Neural crest cell (in vitro differentiated cells): ENCODE measurements at places on chromosomes 7 and 10. TPM values are rescaled to one million over a fixed set of nuclear protein-coding genes. Genes with fewer than 3 reads are reported as not detected.

DNA sequence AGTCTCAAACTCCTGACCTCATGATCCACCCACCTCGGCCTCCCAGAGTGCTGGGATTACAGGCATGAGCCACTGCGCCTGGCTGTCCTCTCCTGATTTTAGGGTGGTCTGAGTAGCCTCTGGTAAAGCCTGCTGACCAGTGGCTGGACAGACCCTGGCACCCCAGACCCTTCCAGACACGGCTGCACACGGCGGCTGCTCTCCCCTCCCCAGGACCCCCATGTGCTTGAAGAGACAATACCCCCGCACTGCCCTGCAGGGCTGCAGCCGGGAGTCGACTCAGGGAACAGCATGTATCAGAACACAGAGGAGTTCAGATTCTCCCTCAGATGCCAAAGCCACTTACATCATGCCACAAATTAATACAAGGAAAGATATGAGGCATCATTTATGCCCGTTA, 58.3 kb upstream of the CFAP46 start:
- no peak for DNase-seq

DNA sequence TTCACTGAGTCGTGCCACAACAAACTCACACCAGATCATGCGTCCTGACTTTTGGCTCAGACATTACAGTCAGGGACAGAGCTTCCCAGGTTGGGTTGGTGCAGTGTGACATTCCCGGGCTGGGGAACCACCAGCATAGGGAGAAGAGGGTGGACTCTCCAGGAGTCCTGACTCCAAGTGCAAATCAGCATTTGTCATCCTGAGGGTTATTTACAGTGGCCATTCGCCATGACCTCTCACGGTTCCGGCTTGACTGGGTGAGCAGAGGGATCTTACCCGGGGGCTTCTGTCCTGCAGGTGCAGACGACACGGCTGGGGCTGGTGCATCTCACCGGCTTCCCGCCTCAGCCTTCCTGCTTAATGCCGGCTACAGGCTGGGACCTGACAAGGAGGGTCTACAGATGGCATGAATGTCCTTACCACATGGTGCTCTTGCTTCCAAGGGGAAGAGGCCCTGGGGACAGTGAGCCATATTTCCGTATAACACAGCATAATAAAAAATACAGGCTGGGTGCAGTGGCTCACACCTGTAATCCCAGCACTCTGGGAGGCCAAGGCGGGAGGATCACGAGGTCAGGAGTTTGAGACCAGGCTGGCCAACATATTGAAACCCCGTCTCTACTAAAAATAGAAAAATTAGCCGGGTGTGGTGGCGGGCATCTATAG, 12.5 kb upstream of the INTS1 start:
- DNase-seq = no peak

- DNase-seq = no peak
Measured at GRCh38 chr10:121974019-121974534, 940 bp downstream of the NSMCE4A start.

- DNase-seq = peak; percentile 61
Measured at GRCh38 chr10:102776779-102777456, 33.2 kb downstream of the WBP1L start.

- no peak for DNase-seq
Measured at GRCh38 chr10:89741126-89741762, 39.9 kb downstream of the KIF20B start.

DNA sequence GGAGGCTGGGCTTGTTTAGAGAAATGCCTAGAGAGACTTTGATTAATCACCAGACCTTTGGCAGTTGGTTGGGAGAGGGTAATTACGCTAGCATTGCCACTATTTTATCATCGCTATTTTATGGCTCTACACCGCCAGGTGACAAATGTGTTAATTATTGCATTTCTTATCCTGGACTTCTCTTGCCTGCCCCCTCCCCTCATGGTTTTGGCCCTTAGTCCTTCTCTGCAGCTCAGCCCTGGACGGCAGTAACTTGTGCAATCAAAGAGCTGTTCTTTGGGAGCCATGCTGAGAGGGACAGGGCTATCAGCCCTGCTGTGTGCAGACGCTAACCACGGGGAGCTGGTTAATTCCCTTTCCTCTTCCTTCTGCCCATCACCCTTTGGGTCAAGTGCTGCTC, 585.0 kb downstream of the AUTS2 start:
- no peak for DNase-seq

DNA sequence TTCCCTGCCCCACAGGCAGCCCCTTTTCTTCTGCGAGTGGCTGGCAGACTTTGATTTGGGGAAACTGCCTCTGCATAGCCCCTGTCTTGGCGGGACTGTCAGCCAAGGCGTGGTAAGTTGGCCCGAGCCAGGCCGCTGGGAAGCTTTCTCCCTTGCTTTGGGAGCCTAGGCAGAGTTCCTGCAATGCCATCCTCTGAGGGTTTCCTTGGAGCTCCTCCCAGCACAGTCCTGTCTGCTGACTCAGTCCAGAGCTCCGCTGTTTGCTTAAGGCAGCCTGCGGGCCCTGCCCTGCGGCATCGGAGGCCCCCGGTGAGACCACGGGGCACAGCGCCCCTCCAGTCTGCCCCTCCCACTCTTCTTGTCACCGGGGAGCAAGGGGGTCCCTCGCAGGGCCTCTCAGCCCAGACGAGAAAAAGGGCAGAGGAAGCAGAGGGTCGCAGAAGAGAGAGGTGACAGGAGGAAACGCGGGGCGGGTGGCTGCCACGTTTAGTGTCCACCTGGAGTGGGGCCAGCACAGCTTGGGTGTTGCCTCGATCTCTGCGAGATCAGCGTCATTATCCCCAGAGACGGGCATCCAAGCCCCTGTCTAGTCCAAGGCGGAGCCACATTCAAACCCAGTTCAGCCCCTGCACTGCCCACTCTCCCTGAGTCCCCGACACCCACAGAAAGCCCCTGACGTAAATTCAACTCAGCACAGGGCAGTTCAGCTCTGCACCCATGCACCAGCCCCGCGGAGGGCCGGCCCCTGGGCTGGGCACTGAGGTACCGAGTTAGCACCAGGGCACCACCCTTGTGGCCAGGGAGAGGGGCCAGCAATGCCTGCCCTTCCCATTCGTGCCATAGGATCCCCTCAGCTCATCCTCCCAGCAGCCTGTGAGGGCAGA, 59.0 kb upstream of the CHST15 start:
- DNase-seq = no peak

DNA sequence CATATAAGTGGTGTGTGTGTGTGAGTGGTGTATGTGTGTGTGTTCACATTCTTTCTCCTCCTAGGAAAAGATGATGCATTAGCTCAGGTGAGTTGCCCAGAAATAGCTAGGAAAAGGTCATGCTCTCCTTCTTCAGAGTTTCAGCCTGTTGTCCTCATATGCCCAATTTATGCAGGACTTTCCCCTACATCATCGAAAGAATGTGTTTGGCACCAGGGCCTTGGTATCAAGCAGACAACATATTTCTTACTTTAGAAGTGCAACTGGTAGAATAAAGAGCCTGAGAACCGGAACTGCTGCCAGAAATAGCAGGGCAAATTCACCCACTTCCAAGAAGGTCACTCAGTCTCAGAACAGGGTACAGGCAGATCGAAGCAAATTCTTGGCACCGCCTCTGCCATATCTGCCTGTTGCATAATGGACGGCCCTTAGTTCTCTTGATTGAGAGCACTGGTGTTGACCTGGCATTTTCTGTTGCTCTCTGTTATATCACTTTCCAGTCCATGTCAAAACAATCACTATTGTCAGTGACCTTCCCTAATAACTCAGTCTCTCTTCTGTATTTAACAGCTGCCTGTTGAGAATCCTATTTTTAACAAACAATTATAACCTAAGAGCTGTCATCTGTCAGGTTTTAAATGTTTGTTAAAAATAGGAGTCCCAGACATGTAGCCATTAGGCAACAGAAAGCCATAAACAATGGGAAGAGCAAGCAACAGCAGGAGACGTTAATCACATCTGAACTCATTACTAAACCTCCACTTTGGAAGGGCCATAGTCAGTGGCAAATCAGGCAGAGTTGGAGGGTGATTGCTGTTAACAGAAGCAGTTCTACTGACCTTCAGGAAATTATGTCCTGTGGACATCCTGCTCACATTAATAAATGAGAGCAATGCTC, 20.7 kb downstream of the ADRB1 start:
- DNase-seq = no peak

DNA sequence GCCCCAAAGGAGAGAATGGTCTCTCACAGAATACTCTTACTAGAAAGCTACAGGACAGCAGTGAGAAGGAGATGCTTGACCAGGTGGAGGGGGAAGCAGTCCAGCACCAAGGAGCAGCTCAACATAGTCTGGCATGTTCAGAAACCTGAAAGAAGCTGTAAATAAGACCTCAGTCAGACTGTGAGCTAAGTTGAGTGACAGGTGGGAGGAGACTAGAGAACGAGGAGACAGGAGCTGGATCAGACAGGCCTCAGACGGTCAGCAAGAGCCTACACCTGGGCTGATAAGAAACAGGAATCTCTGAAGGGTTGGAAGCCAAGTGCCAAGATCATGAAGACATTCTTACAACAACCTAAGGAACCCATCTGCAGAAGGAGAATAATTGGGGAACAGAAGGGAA, 54.5 kb downstream of the ELMO1 start:
- DNase-seq = no peak

GRCh38 chr10:1881636-1882035, 144.3 kb upstream of the ADARB2 start:
- no peak for DNase-seq

- DNase-seq = no peak
Measured at GRCh38 chr10:125396676-125397075, 236.3 kb upstream of the CTBP2 start.

- no peak for DNase-seq
Measured at GRCh38 chr10:82254237-82254636, 379.2 kb downstream of the NRG3 start.

DNA sequence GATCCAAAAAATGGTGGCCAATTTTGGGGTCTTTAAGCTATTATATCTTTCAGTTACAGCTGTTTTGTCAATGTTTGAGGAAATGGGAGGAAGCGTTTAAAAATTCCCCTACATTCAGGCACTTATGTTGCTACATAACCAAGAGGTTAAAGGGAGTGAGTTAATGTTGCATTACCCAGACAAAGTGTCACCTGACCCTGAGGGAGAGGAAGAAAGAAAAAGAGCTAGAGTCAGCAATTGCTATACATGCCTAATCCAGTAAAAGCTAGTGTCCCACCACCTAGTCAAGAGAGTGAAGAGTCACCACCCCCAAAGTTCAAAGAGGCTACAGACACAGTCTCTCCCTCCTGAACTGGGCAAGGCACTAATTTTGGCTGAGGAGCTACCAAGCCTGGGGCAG, 69.5 kb upstream of the ZNF92 start:
- DNase-seq = no peak

- no peak for DNase-seq
Measured at GRCh38 chr7:71334541-71334940, 202.6 kb downstream of the GALNT17 start.

DNA sequence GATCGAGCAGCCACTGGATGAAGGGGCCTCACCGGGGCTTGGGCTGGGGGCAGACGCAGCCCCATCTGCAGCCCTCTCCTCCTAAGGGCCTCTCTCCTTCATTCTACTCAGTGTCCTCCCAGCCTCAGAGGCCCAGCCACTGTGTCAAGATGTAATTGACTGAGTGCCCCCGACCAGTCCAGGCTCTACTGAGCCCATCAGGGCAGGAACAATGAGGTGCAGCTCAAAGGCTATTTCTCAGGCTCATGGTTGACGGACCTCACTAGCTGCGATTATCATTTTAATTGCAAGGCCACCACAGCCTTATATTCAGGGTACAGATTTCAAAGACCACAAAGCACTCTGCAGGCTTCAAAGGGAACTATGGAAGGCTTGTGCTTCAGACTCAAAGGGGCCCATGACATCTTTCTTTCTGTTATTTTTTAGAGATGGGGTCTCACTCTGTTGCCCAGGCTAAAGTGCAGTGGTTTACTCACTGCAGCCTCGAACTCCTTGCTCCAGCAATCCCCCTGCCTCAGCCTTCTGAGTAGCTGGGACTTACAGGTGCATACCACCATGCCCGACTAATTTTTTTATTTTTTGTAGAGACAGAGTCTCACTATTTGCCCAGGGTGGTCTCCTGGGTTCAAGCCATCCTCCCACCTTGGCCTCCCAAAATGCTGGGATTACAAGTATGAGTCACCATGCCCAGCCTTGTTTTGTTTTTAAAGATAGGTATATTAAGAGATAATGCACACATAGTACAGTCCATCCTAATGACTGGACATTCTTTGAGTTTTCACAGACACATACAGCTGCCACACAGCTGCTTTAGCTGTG, 23.7 kb downstream of the SLC29A3 start:
- no peak for DNase-seq

DNA sequence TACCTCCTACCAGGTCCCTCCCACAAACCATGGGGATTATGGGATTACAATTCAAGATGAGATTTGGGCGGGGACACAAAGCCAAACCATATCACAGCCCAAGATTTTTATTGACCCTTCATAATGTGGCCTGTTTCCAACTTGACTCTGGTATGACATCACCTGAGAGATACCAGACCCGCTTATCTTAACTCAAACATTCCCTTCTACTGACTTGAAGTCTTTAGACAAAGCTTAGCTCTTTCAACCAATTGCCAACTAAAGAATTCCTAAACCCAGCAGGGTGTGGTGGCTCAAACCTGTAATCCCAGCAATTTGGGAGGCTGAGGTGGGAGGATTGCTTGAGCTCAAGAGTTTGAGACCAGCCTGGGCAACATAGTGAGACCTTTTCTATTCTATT, 67.9 kb downstream of the CLRN3 start:
- no peak for DNase-seq

GRCh38 chr10:104966563-104967297, 325.6 kb downstream of the SORCS3 start:
- no peak for DNase-seq

GRCh38 chr7:100675581-100676350, 2.2 kb downstream of the GNB2 start:
- peak; percentile 64 for DNase-seq

DNA sequence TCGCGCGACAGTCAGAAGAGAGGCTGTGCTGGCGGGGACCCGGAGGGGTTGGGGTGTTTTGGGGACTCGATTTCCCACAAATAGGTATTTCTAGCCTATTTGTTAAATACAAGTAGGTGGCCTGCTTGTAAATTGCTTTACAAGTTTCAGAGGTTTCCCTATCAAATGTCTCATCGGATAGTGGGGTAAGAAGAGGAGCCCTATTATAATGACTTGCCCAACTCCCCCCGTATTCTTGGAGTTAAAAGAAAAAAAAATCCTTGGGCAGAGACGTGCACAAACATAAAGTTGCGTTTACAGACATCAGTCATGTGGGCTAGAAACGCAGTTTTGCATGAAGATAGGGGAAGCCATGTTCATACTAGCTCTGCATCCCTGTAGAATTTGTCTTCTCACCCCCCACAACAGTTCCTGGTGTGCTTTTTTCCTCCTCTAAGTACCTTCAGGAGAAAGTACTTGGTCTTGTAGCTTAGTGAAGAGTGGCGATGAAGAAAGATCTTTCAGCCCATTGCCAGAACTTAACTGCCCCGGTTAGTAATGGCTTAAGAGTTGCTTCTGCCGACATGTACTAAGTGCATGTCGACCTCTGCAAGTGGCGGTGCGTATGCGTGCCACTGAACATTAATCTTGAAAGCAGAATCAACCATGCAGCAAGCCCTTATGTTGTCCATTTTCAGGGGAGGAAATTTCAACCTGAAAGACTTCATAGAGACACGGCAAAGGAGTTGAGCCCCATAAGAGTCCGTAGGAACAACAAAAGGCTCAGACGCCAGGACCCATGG, 832 bp upstream of the TIAL1 start:
- no peak for DNase-seq

SKIDA1 gene
- 52.1 and 53.0 TPM in 2 replicates for total RNA-seq

ZNF479 gene
- not detected in 2 replicates for total RNA-seq

SPACDR gene
- 1.0 and 1.4 TPM in 2 replicates for total RNA-seq

SDK1 gene
- total RNA-seq = 11.6 and 12.6 TPM in 2 replicates

PDZD7 gene
- total RNA-seq = 0.50 and 0.68 TPM in 2 replicates

MYO1G gene
- total RNA-seq = 0.49 and 0.64 TPM in 2 replicates

TMEM139 gene
- 0.61 and 0.91 TPM in 2 replicates for total RNA-seq

TLX1 gene
- 0.16 and 0.33 TPM in 2 replicates for total RNA-seq

PCLO gene
- total RNA-seq = 3.5 TPM in 2 replicates

ANKRD61 gene
- total RNA-seq = 0.70 and 0.80 TPM in 2 replicates
